ENCODE measurements at places on chromosomes 12 and 14. TPM values are rescaled to one million over a fixed set of nuclear protein-coding genes. Genes with fewer than 3 reads are reported as not detected.

DNA sequence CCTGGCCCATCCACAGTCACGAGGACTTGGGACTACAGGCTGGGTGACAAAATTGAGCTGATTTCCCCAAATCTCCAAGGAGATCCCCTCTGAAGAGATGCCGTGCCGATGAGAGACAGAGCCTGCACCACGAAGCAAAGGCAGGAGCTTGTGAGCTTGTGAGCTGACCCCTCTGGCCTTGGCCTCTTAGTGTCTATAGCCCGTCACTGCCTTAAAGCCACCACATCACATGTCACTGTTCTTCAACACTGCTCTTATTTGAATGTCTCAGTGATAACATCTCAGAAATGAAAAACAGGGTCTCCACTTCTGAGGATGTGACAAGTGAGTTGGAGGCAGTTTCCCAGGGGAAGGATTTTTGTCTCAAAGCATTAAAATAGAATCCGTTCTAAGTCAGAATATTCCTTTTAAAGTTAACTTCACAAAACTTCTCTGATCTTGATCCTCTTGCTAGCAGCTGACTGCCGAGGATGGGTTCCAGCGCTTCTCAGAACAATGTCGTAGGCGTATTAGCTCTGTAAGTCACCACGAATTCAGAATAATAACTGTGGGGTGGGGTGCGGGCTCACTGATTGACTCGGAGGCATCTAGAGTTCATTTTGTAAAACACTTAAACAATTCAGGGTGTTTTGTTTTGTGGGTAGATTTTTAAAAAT lies 37.5 kb downstream of the CHST11 start:
- peaks cover 10% of the 10 kb centered on the region for H3K4me1 ChIP-seq
- H3K27me3 ChIP-seq: no peaks in the 10 kb centered on the region
- H3K4me3 ChIP-seq: no peak overlapping the region
- no peaks in the 10 kb centered on the region for H3K36me3 ChIP-seq
- no peak overlapping the region for H3K27ac ChIP-seq
- no peak for DNase-seq

DNA sequence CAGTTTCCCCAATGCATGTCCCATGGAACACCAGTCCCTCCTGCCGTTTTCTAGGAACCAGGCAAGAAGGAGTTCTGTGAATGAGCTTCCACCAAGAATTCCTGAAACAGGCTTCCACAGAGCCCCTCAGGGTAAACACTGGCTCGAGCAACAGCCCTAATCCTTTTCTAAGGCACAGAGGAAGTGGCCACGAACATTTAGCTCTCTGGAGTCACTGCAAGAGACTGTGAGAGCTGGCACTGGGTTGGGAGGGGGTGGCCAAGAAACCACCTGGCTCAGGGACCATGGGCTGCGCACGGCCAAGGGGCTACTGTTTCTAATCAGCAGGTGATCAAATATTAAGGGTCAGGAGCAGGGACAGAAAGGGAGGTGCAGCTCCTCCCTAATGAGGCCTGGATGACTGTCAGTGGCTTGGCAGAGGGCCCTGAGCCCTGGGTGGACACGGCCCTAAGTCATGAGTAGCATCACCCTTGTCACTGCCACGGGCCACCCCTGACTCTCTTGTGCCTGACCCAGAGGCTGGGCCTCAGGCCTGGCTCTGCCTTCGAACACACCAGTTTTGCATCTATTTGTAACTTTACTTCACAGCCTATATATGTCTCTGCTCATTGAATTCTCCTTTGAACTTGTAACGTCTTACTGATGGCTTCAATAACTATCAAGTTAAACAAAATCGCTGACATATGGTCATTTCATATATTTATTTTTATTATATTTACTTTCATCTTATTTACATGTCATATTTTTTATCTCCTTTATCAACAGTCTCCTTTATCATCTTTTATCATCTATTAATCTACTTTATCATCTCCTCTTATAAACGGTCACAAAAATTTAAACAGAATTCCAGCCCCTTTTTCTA lies 154.0 kb downstream of the DICER1 start:
- H3K36me3 ChIP-seq: no peaks in the 10 kb centered on the region
- DNase-seq: no peak
- no peaks in the 10 kb centered on the region for H3K4me1 ChIP-seq
- no peak overlapping the region for H3K27ac ChIP-seq
- H3K4me3 ChIP-seq: no peak overlapping the region
- H3K27me3 ChIP-seq: peaks cover 7% of the 10 kb centered on the region

GRCh38 chr12:19591951-19592350 lies 152.7 kb downstream of the AEBP2 start:
- H3K36me3 ChIP-seq: no peaks in the 10 kb centered on the region
- no peak overlapping the region for H3K27ac ChIP-seq
- no peak for DNase-seq

GRCh38 chr12:47021298-47021697 lies 58.1 kb upstream of the PCED1B start:
- no peak overlapping the region for H3K27ac ChIP-seq
- H3K27me3 ChIP-seq: no peaks in the 10 kb centered on the region
- no peak overlapping the region for H3K4me3 ChIP-seq
- no peaks in the 10 kb centered on the region for H3K36me3 ChIP-seq

GRCh38 chr14:60169722-60170121 lies 4.5 kb upstream of the DHRS7 start:
- no peaks in the 10 kb centered on the region for H3K36me3 ChIP-seq
- no peaks in the 10 kb centered on the region for H3K27me3 ChIP-seq
- DNase-seq: no peak
- no peak overlapping the region for H3K27ac ChIP-seq
- no peak overlapping the region for H3K4me3 ChIP-seq

GRCh38 chr12:62900686-62901272 lies 34.2 kb downstream of the PPM1H start:
- no peak overlapping the region for H3K4me3 ChIP-seq
- H3K27me3 ChIP-seq: no peaks in the 10 kb centered on the region
- no peak overlapping the region for H3K27ac ChIP-seq

- H3K36me3 ChIP-seq: no peaks in the 10 kb centered on the region
- no peak overlapping the region for H3K27ac ChIP-seq
- no peak overlapping the region for H3K4me3 ChIP-seq
- H3K4me1 ChIP-seq: no peaks in the 10 kb centered on the region
- H3K27me3 ChIP-seq: no peaks in the 10 kb centered on the region
Observed at GRCh38 chr14:97946240-97946639, 1149.1 kb downstream of the VRK1 start.

The PLEKHH1 gene
- 27.6 TPM for total RNA-seq

The HOXC10 gene
- 3.8 TPM for total RNA-seq

The OR4Q2 gene
- not detected for total RNA-seq

The SRSF5 gene
- 258 TPM for total RNA-seq

All from HCT116 (cell line).